ENCODE measurements at places on chromosomes 5 and 9.

DNA sequence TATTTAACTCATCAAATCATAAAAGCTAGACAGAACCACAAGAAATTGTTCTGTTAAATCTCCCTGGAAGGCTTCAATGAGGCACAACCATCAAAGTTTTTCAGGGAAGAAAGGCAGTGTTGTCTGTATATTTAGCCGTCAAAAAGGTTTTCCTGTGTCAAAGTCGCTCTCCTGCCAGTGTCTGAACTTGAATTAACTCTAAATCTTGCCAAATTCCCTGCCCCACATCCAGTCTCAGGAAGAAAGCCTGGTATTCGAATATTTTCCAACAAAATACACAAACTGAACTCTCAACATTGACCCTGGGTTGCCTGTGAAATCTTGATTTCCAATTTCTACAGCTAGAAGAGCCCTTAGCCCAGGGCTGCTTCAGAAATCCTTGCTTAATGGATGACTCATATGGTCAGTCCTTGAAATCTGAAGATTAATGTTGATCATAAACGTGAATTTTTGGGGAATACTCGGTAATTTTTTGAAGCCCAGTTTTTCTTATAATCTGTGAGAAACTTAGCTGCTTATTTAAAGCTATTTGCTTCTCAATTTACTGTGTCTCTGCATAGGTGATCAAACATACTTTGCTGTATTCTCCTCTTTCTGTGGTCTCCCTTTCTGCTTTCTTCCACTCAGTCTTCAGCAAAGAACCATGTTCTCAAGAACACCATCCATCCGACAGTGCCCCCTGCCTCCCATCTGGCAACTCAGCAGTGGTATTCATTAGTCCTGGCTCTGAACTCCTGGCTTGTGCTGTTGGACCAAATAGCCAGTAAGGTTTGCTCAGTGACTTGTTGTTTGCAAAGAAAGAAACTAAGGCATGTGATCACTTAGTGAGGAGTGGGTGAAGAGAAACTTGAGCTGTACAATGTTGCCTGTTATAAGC is 58.9 kb downstream of the NREP start:
- DNase-seq, result no peak

- DNase-seq, result no peak
These were observed 6.0 kb upstream of the SIL1 start for GRCh38 chr5:139204196-139204595.

DNA sequence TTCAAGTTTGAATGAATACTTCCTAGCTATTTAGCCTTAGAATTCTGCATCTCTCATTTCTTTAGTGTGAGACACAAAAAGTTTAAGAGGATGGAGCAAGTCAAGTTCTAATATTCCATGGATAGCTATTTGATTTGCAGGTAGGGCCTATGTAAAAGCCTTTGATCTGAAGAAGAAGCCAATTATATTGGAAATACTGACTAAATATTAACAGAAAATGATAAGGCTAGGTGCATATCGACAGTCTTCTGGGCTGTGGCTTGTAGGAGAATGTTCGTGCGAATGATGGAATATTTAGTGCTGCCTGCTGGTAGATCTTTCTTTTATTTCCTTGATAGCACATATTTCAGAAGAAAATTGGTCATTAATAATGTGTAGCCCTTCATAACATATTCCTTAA is at the start of gene LECT2:
Gene LECT2 (minus strand): TSS at position 85 of the 400 bp plus-strand sequence. CDS start 150 bp downstream, outside the sequence.
- DNase-seq, result no peak

DNA sequence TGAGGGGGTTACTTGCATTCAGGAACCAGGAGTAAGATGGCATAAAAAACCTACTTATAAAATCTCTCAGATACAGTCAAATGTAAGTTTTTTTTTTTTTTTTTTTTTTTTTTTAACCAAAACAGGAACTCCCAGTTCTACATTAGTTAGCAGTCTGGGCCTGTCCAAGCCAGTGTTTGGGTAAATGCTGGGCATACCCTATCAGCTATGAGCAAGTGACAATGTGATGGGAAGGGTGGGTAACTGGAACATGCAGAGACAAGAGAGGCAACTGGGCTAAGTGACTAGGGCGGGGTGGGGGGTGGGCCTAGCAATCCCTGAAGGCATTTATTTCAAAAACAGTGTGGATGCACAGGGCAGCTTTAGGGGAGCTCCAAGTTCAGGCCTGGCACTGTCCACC is 2.3 kb downstream of the NMRK1 start:
- DNase-seq, result no peak

DNA sequence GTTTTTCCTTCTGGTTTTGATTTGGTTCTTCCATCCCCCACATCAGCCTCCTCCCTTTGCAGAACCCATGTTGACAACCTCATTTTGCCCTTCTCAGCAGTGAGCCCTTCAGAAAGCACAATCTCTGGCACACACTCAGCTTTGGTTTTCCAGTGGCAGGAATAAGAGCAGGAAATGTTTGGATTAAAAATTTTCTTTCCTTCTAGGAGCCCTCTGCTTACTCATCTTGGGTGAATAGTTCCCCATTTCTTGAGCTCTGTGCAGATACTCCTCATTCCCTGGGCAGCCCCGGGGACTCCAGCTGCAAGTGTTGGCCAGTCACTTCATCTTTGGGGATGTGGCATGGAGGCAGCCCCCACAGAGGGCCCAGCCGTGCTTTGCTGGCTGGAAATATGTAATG is 170.5 kb downstream of the NR3C1 start:
- DNase-seq, result no peak

GRCh38 chr9:88508326-88508725 is 26.7 kb upstream of the NXNL2 start:
- no peak for DNase-seq

DNA sequence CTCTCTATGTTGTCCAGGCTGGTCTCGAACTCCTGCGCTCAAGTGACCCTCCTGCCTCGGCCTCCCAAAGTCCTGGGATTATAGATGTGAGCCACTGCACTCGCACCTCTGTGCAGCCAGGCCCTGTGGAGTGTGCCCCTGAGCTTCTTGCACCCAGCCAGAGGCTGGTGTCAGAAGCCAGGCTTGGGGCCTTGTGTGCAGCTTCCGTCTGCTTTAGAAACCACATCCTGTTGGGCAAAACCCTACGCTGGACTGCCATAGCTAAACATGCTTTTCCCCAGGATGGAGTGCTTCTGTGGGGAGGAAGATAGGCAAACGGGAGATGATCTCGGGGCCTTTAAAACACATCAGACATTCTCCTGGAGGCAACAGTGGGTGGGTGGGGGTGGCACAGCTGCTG is 40.1 kb downstream of the PRRT1B start:
- DNase-seq, result no peak

Data from stimulated activated CD4-positive, alpha-beta T cell treated with anti-CD3 and anti-CD28 coated beads, TNF-alpha, amount 100 ng/mL, for 4 hours (primary cell).